DMS 273 treated with DMSO at 0.1 percent for 48 hours (cell line): ENCODE measurements at places on chromosomes 7 and 10.

GRCh38 chr7:117448655-117449054 is 21.4 kb upstream of the ASZ1 start:
- DNase-seq, result no peak

- no peak for DNase-seq
These were observed 138.1 kb downstream of the EMX2 start for GRCh38 chr10:117680601-117681000.

- DNase-seq, result no peak
These were observed 41.8 kb downstream of the NCAPG2 start for GRCh38 chr7:158662610-158663427.

DNA sequence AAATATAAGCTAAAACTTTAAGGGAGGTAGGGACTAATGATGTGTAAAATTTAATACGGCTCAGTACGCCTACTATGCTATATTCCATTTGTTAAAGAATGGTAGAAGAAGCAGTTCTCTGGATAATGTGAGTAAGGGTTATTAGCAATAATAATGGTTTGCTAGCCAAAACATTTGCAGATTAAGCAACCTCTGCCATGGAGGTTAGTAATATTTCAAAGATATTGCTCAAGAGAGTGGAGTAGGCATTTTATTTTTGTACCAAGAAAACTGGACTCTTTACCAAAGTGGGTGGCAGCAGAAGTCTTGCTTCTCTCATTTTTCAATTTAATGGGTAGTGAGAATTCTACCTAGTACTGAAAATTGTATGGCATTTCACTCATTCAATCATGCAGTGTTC is 158.9 kb upstream of the TMEM106B start:
- no peak for DNase-seq

DNA sequence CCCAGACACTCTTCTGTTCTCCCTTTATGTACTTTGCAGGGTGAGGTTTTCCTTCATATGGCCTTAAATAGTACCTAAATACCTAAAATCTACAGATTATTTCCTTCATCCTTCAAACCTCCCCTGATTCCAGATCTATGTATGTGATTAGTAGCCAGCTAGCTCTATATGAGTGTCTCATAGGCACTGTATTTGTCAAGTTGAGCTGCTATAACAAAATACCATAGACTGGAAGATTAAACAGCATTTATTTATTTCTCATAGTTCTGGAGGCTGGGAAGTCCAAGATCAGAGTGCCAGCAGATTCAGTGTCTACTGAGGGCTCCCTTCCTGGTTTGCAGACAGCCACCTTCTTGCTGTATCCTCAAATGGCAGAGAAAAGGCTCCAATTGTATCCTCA is 60.6 kb upstream of the MSRB2 start:
- no peak for DNase-seq

GRCh38 chr10:133375357-133376115 is 2.4 kb upstream of the ECHS1 start:
- DNase-seq, result no peak

GRCh38 chr7:129553899-129554461 is 51.6 kb downstream of the SMKR1 start:
- no peak for DNase-seq

GRCh38 chr10:99740933-99741559 is 9.0 kb downstream of the CUTC start:
- DNase-seq, result no peak

DNA sequence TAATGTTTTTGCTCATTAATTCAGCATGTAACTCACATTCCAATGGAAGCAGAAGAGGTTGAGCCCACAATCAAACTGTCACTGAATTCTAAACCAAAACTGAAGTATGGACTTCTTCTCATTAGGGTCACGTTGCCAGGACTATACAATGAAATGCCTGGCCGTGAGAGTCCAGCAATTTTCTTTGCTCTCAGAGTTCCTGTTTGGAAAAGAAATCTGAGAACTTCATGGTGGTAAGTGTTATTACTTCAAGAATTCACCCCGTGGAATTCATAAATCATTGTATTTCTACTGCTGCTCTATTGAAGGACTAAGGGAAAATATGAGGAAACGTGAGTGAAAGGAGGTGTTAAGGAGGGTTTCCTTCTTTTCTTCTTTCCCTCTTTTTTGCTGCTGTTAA is 441.8 kb upstream of the AKR1E2 start:
- DNase-seq, result no peak

- no peak for DNase-seq
These were observed 200.0 kb downstream of the POLR1F start for GRCh38 chr7:19508821-19509220.

GRCh38 chr10:31112961-31113360 is 81.3 kb upstream of the ZNF438 start:
- no peak for DNase-seq

- no peak for DNase-seq
These were observed 62.2 kb upstream of the TRIM8 start for GRCh38 chr10:102581981-102582580.

DNA sequence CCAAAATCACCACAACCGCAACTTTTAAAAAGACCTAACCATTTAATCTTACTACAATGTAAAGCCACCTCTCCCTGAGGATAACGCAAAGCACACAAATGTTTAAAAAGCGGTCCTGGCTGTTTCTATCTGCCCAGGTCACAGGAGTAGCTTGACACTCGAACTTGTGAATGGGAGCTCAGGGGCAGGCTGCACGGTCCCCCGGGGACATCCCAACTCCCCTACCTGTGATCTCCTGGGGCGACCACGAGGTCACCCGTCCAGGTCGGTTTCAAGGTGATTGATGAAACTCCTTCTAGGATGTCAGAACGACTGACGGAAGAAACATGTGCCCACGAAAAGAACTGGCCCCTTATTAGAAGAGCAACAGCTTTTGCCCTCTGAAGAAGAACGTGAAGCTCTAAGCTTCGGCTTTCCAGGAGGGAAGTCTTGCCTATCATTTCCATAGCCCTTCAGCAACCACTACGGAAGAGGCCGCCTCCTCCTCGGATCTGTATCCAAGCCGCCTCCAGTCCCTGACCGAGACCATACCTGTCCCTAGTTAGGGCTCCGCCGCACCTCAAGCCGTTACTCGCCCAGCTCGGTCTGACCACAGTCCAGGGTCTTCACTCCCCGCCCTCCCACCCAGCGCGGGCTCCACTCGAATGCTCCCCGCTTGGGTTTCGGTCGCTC is 459 bp downstream of the CYCS start:
- no peak for DNase-seq

DNA sequence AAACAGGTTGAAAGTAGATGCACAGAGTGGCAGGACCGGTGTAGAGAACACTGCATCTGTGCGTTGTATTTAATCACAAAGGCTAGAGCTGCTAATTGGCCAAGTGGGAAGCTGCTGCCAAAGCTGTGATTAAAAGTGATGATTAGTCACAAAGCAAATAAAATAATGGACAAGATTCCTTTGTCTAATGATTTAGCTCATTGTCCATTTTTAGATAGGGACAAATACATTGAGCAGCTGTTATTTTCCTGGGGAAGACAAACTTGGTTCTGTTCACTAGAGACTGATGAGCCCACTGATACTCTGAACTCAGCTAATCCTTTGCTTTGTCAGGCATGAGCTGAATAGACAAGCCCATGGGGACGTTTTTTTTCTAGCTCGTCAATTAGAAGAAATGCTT is 19.7 kb downstream of the UBE3C start:
- DNase-seq, result no peak

- DNase-seq, result no peak
These were observed 197.2 kb downstream of the ADARB2 start for GRCh38 chr10:1540144-1540543.

GRCh38 chr7:14902589-14903067 is at the start of gene DGKB:
DGKB (minus strand) TSS chr7:14902751.
- DNase-seq, result no peak

DNA sequence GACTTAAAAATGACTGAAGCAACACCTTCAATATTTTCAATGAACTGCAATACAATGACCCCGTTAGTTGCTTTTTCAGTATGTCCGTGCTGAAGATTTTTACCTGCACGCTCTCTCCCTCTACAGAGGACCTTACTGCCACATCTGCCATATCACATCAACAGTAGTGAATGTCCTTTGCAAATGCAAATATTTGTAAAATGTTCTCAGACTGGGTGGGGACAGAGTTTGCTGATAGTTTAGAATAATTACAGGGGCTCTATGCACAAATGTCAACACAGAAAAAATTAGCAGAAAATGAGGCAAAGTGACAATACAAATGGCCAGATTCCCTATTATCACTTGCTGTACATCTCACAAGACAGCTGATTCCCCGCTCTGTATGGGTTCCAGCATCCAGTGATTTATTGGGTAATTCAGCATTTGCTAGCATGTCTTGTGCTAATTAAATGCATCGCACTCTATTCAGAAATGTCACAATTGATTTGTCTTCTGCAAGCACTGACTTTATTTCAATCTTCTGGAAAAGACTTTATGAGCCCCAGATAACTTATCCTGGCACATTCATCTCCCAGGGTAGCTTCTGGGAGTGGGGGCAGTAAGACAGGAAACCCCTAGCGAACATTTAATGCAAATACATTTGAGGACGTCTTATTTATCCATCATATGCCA is 69.1 kb upstream of the PTER start:
- DNase-seq, result no peak

GRCh38 chr7:11604505-11604904 is 227.5 kb downstream of the THSD7A start:
- no peak for DNase-seq
